ENCODE measurements at places on chromosomes 11 and 22.

DNA sequence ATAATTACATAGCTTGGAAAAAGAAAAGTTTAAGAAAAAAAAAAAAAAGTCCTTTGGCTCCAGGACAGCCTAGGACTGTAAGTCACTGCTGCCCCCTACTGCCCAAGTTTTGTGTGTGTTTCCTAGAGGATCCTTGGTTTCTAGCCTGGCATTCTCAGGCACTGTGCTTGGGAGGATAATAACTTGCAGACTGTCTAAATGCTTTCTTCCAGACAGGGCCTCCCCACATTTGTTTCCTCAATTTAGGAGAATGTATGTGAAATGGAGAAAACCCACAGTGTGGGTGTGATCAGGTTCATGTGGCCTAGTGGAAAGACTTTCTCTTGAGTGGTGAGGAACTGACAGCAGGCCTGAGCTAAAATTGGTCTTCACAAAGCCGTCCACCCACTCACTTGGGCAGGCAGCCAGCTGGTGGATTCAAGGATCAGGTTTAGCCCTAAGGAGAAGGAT is 191.0 kb downstream of the NAV2 start:
- peak; percentile 79 for DNase-seq

DNA sequence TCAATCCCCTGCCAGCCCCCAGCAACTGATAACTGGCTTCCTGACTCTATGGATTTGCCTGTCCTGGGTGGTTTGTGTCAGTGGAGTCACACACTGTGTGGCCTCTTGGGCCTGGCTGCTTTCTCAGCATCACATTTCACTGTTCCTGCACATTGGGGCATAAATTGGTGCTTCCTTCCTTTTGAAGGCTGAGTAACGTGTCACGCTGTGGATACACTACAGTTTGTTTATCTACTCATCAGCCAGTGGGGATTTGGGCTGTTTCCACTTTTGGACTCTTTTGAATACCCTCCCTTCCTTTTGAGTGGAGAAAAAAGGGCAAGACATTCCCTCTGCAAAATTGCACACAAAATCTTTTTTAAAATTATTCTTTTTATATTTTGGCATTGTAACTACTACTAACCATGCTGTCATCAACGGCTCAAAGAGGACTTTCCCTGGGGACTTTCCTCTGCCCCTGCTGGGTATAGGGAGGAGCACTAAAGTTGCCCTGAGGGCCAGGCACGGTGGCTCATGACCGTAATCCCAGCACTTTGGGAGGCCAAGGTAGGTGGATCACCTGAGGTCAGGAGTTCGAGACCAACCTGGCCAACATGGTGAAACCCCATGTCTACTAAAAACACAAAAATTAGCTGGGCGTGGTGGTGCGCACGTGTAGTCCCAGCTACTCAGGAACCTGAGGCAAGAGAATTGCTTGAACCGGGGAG is 7.8 kb upstream of the CELSR1 start:
- DNase-seq: no peak

DNA sequence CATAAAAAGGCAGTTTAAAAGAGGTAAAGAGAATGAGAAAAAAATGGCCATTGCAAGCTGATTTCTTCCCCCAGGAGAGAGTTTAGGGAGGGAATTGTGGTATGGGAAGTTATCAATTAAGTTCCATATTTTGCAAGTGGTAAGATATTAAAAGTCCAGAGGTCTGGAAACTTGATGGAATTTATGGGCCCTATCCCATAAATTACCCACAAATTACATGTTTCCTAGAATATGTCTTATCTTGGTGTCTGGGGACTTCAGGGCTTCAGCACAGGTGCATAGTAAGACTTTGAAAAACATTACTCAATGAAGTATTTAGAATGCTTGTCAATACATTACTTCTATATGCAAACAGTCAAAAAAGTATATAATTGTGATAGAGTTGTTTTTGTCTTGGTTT is 614.9 kb upstream of the LRRC4C start:
- DNase-seq: no peak

- no peak for DNase-seq
Measured at GRCh38 chr22:46535876-46536536, 1.4 kb downstream of the CELSR1 start.

GRCh38 chr11:119728651-119729580 is at the start of gene NECTIN1:
TSS of gene NECTIN1 (minus strand) at chr11:119729200. CDS start at chr11:119728553, 647 bp downstream.
- peak; percentile 92 for DNase-seq

GRCh38 chr22:29524442-29525191 is 28.9 kb downstream of the THOC5 start:
- DNase-seq: peak; percentile 47

- peak; percentile 87 for DNase-seq
Measured at GRCh38 chr11:11977206-11977938, 31.1 kb downstream of the DKK3 start.

- no peak for DNase-seq
Measured at GRCh38 chr11:75868990-75869389, 54.0 kb downstream of the UVRAG start.

GRCh38 chr11:118887206-118887605 is 3.5 kb downstream of the CXCR5 start:
- DNase-seq: no peak

GRCh38 chr22:37428649-37429586 is 1.6 kb upstream of the ELFN2 start:
- peak; percentile 58 for DNase-seq

DNA sequence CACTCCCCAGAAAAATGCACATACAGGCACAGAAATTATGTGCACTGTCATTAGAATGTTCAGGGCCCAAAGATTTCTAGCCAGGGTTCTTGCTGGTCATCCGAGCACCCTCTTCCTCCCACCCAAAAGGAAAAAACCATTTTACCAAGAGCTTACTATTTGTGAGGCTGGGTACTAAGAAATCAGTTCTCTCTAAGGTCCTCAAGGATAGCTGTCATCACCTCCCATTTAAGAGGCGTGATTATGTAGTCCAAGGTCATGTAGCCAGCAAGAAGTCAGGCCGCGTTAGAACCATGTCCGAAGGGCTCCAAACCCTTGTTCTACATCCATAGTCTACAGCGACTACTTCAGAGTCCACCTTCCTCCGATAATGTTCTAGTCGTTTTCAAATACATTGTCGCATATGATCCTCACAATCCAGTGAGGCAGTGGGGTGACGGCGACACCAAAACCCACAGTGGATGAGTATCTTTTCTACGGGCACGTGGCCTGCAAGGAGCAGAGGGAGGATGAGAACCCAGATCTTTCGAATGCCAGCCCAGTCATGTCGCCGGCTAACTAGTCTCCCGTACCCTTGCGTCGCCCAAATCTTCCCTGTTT is 634 bp downstream of the TIMM8B start:
- DNase-seq: peak; percentile 43

- DNase-seq: peak; percentile 91
Measured at GRCh38 chr11:131666617-131667016, 296.2 kb downstream of the NTM start.

DNA sequence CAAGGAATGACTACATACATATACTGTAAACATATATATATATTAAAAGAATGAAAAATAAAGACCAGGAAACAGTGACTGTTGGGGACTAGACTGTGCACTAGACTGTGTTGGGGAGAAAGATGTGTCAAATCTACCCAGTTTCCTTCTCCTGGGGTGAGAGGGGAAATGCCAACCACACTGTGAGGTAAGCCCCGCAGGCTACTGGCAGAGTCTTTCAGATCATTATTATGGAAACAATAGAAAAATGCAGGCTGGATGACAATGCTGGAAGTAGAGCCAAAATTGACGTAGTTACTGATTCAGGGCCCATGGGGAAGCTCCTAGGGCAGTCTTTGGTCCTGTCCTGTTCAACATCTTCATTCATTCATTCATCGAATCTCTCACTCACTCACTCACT is 101.4 kb downstream of the C11orf58 start:
- DNase-seq: no peak

All from AG08395 (cell line).